ENCODE measurements at places on chromosomes 5 and 9.

- no peak for DNase-seq
Observed at GRCh38 chr5:140992828-140993227, 26.6 kb downstream of the PCDHAC2 start.

- DNase-seq, result no peak
Observed at GRCh38 chr5:7745882-7746610, 104.9 kb downstream of the CFAP90 start.

DNA sequence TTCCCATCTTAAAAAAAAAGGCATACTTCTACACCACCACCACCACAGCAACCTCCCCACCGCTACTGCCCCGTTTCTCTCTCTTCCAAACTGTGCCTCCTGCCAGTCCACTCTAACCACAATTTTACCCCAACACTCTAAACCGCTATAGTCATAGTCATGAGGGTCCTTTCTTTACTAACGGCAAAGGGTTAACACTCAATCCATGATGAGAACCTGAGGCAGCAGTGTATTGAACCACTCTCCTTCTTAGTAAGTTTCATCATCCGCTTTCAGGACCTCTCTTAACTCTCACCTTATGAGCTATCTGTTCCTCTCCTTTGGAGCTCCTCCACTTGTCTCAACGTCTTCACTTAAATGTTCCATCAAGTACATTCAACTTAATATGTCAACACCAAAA, 34.0 kb downstream of the IDNK start:
- DNase-seq, result no peak

DNA sequence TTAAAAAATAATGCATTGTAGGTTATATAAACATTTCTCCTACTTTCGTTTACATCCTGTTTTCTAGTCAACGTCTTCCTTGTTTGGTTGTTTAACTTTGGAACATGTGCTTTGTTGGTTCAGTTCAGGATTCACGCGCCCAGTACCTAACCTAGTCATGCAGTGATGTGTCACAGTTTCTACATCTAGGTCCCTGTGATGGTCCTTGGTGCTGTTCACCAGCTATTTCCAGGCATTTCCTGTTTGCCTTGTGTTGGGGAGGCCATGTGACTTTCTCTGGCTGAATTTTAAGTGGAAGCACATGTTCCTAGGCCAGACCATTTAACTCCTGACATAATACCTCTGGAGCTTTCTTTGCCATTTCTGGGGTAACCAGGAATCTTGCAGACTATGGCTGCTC, 292.3 kb downstream of the SMARCA2 start:
- no peak for DNase-seq

DNA sequence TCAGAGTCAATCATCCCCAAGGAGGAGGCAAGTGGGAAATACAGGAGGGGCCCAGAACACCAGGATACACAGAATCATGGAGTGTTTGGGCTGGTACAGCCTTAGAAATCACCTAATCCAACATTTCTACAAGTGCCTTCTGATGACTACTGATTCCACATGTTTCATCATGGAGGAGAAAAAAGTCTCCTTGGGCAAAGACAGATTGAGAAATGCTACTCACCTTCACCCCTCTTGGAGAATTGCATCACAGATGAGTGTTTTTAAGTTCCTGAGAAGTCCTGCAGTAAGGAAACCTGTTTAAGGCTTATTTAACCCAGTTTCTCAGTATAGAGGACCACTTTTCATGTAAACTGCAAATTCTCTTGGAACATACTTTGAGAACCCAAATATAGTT, 2.2 kb upstream of the SLIT3 start:
- no peak for DNase-seq

DNA sequence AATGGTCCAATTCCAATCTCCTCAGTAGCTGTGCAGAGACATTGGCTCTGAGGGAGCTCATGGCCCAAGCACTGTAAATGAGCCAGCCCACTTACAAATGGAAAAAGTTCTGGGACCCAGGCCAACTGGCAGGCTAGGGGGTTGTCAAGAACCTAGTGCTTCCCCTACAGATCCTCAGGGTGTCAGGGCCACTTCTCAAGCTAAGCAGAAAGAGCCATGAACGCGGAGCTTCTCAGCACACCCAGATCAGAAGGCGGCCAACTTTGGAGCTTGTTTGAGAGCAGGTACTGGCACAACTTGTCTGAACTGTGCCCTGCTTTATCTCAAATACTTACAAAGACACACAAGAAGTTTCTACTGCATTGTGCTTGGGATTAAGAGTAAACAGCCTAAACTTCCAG, 17.5 kb downstream of the TLE1 start:
- no peak for DNase-seq

DNA sequence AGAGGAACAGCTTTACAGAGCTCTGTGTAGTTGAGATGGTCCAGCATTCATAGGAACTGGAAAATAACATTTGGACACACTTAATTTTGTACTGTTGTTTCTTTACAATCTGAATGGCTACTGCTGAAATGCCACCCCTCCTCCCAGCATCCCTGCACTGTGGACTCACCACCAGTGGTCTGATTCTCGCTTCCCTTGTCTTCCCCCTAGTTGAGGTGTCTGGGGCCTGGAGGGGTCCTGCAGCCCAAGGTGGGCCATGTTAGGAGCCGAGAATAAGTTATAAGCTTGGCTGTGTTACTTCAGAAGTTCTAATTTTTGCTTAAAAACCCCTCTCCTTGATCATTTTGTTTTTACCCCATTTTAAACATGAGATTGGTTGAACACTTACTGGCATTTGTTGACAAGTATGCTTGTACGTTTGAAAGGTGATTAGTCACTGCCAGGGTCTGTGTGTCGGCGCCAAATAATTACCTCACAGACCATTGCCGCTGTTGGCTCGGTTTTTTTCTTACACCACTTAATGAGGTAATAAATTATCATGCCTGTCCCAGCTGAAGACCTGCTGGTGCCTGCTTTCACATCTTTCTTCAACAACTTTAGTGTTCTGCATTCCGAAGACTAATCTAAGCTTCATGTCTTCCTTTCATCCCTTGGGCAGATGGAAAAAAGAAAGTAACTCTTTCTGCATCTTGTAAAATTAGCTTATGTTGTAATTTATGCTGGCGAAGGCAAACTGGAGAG, 65.8 kb downstream of the MCCC2 start:
- no peak for DNase-seq

GRCh38 chr5:154163327-154164248, 26.9 kb upstream of the GALNT10 start:
- DNase-seq, result no peak

GRCh38 chr5:79685627-79686026, 4.0 kb upstream of the CMYA5 start:
- no peak for DNase-seq

DNA sequence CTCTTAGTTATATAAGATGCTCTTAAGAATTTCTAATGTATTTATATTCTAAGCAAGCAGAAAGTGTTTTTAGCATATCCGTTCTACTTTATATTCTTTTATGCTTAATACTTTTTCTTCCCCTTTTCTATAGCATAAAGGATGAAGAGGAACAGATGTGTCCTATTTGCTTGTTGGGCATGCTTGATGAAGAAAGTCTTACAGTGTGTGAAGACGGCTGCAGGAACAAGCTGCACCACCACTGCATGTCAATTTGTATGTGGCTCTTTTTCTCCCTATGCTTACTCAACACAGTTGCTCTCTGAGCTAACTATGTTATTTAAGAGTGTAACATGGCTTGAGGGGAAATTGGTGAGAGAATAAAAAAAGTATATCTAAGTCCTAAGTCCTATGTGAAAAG, 37.6 kb upstream of the SETD9 start:
- DNase-seq, result no peak

GRCh38 chr9:126418608-126419007, 92.0 kb downstream of the MVB12B start:
- DNase-seq, result no peak

Measured in SIG-M5 (cell line).